ENCODE measurements at places on chromosomes 16 and 17.

- no peak for DNase-seq
Measured at GRCh38 chr17:57170866-57171265, 85.5 kb upstream of the MSI2 start.

- DNase-seq, result no peak
Measured at GRCh38 chr16:60642956-60643355, 1393.3 kb downstream of the CDH8 start.

DNA sequence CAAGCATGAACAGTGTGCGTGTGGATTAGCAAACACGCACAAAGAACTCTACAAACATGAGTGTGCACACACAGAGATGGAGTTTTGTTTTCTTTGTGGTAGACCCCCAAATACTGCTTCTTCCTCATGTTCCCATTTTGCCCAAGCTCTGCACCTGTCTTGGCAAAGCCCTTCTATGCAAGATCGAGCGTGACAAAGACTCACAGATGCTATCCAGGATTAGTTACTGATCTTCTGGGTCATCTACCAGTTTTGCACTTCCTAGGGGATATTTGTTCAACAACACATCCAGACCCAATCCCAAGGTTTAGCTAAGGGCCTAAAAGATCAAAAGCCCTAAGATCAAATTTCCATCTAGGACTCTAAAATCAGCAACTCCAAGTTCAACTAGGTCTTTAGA lies 16.0 kb downstream of the LRRC36 start:
- no peak for DNase-seq

DNA sequence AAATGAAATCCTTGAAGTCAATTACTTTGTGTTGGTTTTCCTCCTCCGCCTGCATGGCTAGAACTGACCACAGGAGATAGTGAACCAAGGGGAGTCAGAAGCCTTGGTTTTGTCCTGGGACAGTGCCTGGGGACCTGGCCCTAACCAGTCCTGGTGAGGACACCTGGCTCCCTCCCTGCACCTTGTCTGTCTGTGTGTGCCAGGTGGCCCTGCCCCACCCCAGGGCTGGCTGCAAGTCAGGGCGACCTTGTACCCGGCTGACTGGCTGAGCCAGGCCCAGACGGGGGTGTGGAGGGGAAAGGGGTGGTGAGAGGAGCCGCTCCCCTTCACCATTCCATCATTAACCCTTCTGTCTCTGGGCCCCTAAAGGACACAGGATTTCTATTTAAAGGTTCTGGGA lies 3.4 kb downstream of the RAPGEFL1 start:
- DNase-seq, result no peak

- no peak for DNase-seq
Measured at GRCh38 chr17:42266462-42266861, 9.7 kb downstream of the STAT5B start.

- no peak for DNase-seq
Measured at GRCh38 chr16:6682142-6682811, 650.4 kb upstream of the RBFOX1 start.

DNA sequence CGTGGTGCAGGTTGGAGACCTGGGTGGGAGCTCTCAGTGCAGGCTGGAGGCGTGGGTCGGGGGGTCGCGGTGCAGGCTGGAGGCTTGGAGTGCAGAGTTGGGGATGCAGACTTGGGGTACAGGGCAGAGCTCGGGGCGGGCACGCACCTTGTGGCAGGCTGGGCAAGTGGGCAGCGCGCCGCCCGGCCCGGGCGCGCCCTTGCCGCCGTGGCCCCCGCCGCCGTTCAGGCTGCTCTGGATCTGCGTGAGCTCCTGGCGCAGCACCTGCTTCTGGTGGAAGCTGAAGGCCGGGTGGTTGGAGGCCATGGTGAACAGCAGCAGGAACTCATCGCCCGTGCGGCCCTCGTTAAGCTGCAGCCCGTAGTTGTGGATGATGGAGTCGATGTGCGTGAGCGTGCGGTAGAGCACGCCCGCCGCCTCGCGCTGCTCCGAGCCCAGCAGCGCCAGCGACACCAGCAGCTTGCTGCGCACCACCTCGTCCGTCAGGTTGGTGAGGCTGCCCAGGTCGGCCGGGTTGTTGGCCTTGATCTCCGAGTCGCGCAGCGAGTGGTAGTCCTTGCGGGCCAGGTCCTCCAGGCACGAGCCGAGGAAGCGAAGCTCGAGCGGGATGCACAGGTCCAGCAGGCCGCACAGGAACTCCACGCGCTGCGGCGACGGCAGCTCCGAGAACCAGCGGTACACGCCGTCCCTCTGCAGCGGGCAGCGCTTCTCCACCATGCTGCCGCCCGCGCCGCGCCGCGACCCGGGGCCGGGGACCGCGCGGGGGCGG lies 1.1 kb downstream of the ZCCHC14 start:
- DNase-seq, result no peak

DNA sequence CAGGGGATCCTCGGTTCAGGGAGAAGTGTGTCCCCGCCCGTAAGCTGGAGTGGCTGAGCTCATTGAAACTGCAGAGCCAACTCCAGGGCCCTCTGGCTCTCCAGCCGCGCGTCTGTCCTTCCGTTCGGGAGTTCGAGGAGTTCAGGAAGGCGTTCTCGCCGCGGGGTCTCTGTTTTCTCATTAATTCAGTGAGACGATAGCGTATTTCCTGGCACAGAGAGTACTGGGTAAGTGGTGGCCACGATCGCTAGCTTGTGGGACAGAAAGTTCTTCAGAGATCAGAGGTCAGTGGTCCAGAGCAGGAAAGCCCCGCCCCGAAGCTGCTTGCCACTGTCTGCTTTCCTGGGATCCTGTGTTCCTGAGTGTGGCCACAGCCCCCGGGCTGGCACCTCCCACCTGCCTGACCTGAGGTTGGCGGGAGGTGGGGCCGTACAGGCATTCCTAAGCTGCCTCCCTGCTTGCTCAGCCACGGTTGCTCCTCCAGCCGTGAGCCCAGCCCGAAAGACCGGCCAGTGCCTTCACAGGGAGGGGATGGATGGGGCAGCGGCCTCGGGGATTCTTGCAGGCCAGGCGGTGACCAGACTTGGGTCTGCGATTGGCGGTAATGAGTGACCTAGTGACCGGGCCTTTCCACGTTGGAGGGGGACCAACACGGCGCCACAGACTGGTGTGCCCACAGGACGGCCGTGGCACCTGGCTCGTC lies 8.9 kb downstream of the BAIAP2 start:
- no peak for DNase-seq

DNA sequence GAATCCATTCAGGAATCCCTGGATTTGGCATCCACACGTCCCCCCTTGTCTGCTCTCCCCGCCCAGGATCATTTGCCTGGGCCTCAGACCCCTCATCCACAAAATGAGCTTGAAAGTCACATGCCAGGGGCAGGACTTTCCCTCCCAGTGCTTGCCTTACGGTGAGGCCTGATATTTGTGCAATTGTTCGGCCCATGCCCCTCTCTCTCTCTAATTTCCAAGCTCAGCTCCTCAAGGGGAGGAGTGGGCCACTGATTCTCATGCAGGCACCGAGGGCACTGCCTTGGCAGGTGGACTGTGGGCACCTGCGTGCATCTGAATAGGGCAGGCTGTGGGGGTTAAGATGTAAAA lies 267.2 kb upstream of the FOXF1 start:
- no peak for DNase-seq

DNA sequence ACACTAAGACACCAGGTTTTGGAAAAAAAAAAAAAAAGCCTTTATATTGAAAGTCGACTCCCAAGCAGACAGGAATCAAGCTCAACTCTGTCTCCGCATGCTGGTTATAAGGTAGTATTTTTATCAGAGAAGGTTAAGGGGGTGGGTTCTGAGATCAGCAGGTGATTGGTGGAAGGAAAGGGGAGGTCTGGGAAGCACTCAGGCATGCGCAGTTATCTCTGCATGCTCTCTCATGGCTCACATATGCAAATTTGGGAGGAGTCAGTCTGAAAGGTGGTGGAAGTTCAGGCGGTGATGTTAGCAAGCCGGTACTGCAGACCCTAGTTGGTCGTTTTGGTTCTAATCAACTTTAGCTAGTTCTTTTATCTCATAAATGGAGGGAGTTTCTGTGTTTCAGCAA lies 357.6 kb upstream of the C16orf82 start:
- no peak for DNase-seq

DNA sequence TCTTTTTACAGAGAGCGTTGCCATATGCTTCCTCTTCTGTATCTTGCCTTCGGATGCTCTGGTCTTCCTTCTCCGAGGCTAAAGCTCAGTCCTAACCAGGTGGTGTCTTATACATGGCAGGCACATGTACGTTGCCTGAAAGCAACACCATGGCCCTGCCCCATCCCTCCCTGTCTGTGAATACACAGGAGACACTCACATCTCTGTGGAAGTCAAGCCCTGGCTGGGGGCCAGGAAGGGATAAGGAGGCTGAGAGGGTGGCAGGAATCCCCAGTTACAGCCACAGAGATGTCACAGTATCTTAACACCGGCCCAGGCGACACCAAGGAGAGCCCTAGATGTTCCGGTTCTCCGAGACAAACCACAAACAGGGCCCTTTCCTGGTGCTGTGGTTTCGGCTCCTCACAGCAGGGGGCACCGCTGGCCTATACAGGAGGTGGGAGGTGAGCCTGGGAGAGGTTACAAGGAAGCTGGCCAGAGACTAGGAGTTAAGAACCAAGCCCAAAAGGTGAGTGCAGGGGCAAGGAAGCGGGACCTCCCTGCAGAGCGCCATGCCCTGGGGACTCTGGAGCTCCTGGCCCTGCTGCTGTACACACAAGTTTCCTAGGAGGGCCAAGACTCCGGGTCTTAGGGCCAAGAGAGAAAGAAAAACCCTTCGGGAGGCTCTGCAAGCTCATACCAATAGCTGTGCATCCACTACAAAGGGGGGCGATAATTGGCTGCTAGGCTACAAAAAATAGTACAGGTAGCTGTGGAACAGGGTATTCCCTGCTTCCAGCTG lies 41.7 kb downstream of the SRL start:
- DNase-seq, result no peak

DNA sequence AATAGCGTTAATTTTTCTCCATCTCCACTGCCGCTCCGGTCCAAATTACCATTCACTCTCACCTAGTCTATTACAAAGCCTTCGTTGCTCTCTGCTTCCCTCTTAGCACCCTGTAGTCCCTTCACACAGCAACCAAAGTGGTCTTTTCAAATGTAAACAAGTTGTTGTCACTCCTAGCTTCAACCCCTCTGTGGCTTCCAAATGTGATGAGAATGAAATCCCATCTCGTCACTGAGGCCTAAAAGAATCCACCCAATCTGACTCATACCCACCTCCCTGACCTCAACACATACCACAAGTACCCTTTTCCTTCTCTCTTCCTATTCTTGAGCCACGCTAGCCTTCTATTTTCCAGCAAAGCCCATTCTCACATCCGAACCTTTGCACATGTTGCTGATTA lies 2.2 kb upstream of the PELP1 start:
- no peak for DNase-seq

DNA sequence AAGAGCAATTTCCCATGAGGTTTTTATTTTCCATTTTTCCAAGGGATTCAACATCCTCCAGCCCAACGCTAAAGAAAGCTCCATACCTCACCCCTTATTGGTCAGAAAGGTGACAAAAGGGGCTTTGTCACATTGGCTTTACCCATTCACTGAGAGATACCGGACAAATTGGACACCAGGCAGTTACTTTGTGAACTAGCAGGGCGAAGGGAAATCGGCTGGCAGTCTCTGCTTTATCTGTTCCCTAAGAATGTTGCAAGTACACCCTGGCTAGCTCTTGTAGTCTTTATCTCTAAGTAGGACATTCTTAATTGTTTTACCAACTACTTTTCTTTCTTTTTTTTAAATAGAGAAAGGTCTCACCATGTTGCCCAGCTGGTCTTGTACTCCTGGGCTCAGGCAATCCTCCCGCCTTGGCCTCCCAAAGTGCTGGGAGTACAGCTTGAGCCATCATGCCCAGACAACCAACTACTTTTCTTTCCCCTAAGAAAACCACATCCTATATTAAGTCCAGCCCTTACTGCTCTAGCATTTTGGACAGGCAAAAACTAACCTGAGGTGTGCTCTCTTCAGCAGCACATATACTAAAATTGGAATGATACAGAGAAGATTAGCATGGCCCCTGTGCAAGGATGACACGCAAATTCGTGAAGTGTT lies 16.8 kb downstream of the PRPSAP1 start:
- no peak for DNase-seq

- DNase-seq, result no peak
Measured at GRCh38 chr16:56647641-56648431, 3.9 kb upstream of the MT1B start.

DNA sequence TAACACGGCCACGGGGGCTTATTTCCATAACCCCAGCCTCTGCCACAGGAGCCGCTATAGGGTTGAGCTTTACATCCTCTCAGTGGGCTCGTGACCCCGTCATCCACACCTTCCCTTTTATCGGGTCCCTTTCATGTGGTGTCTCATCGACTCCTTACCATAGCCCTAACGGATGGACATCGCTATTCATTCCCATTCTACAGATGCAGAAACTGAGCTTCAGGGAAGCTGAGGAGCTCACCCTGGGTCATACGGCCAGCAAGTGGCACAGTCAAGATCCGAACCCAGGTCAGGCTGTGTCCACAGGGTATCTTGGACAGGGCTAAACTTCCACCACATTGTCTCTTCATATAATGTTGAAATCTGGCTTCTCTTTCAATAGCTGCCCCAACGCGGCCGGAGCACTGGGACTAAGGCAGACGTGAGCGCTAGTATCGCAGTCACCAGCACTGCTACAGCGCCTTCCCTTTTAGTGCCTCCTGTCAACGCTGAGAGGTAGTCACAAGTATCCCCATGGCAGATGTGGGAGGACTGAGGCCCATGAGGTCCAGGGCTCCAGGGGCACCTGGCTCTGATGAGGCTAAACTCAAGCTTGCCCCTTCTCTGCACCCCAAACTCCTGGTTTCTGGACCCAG lies 50.8 kb downstream of the SOCS1 start:
- no peak for DNase-seq

- peak; percentile 83 for DNase-seq
Measured at GRCh38 chr17:75785016-75785890, 647 bp downstream of the UNK start.

- DNase-seq, result no peak
Measured at GRCh38 chr17:72710202-72710601, 382.3 kb downstream of the SLC39A11 start.

DNA sequence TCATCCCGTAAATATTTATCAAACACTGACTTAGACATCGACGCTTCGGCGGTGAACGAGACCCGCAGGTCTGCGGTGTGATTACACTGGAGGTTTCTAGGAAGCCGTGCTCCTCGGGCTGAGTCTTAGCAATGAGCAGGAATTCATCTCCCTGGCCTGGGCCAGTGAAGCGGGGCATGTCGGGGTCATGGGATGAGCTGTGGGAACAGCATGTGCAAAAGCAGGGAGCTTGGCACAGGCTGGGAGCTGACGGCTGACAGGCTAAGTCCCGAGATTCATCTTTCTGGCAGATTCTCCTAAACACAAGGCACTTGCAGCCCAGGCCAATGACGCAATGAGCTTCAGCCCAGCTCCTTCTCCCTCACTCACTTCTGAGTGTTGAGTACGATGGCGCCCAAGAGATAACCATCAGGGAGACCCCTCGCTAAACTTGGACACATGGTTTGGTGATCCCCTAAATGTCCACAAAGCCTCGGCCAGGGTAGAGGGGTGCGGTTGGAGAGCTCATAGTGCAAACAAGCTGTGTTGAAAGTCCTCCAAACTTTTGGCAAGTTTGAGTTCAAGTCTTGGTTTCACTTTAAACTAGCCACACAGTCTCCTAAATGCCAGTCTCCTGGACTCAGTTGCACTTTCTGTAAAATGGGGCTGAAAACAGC lies 12.8 kb downstream of the CRISPLD2 start:
- DNase-seq, result no peak

Data from NCI-H1417 treated with DMSO at 0.1 percent for 48 hours (cell line).